Fibroblast of skin of left quadriceps (primary cell): ENCODE measurements at places on chromosomes 16 and 17.

- no peak for DNase-seq
Measured at GRCh38 chr17:27919079-27919478, 25.9 kb upstream of the LYRM9 start.

- no peak for DNase-seq
Measured at GRCh38 chr16:69329369-69330285, 761 bp downstream of the PDF start.

DNA sequence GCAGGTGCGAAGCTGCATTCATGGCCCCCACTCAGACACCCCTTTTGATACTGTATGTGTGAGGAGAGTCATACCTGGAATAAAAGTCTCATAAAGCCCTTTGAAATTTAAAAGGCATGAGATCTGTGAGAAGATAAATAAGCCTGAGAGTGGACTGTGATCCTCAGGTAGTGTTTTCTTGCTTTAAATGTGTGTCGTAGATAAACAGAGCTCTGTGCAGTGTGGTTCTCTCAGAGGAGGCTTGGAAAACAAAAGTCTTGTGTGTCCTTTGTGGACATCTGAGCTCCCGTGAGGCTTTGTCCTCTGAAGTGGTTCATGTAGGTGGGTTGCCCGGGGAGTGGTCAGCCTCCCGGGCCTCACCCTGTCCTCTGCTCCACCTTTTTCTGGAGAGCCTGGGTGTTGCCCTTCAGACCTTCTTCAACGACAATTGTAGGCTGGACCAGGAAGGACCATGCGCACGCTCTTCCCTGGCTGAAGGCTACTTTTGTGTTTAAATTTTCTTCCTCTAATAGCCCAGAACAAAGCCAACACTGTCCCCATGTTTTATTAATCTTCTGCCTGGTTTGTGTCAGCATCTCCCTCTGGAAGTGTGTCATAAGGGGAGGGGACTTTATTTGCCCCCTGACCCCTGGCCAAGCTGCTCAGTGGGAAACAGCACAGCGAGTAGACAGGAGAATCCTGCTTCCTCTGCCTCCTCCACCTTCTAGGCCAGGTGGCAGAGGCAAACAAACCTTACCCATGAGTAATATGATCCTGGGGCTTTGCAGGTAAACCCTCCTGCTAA, 151.2 kb downstream of the MSI2 start:
- DNase-seq: no peak

- DNase-seq: no peak
Measured at GRCh38 chr16:75497558-75497957, 2.3 kb upstream of the CHST6 start.

- no peak for DNase-seq
Measured at GRCh38 chr16:9362050-9362449, 270.6 kb downstream of the HAPSTR1 start.

GRCh38 chr16:51103590-51103989, 47.5 kb downstream of the SALL1 start:
- no peak for DNase-seq

GRCh38 chr17:28029044-28029443, 13.4 kb upstream of the NLK start:
- DNase-seq: no peak

DNA sequence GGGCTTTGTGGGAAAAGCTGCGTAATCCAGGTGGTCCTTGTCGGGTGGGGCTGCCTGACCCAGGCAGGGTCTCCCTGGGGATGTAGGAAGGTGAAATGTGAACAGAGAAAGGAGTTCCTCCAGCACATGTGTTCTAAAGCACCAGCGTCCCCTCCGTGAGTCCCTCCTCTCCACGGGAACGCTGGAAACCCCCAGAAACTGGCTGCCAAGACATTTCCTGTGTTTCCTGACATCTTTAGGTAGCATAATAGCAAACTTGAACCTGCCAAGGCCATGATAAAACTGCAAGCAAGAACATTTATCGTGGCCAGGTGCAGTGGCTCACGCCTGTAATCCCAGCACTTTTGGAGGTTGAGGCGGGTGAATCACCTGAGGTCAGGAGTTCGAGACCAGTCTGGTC, 12.6 kb upstream of the PYDC1 start:
- no peak for DNase-seq

- no peak for DNase-seq
Measured at GRCh38 chr17:72635034-72635635, 457.4 kb downstream of the SLC39A11 start.

DNA sequence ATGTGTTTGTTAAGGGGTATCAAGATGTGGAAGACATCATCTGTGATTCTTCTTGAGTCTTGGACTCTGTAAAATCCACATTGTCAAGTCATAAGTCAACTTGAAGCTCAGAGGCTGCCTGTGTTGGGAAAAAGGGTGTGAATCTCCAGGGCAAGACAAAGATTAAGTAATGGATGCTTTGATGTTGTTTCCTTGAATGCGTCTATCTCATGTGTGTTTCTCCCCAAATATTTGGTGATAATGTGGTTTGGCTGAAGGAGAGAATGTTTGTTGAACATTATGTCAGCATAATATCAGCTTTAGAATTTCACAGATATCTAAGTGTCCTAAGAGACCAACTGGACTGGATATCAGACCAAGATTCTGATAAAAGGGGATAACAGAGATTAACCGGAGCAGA, 24.1 kb upstream of the KCNJ16 start:
- no peak for DNase-seq

DNA sequence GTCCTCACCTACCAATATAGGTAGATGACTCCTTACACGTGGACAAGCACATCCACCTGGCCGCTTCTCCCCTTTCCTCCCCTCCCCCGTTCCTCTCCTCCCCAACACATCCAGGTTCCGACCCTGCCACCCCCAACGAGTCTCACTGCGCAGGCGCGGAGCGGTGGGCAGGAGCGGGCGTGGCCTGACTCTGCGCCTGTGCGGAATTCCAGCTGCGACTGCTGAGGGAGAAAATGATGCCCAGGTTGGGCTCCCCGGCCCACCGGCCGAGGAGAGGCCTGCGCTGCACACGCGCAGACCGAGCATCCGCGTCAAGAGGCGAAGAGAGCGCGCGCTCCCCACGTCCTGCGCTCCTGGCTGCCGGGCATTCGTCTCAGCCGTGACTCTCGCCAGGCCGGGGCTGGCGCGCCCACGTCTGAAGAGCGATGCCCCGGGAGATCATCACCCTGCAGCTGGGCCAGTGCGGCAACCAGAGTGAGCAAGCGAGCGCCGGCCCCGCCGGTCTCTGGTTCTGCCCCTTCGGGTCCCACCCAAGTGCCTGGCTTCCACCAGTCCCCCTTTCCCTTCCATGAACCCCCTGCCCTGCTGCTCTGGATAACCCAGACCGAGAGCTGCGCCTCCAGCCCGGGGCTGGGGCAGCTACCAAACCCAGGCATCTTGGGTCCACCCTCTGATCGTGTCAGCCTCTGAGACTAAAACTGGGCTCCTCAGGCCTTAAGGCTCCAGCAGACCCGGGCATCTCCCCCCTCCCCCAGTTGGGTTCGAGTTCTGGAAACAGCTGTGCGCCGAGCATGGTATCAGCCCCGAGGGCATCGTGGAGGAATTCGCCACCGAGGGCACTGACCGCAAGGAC, at the start of gene TUBG2:
Gene TUBG2, plus strand, starts transcription at position 206 of the 853 bp plus-strand sequence. Its CDS starts 220 bp downstream, at position 426.
- DNase-seq: peak; percentile 80
